ENCODE measurements at places on chromosomes 7 and 10.

GRCh38 chr10:61761825-61762217 lies 99.1 kb downstream of the CABCOCO1 start:
- DNase-seq: no peak

- DNase-seq: no peak
Measured at GRCh38 chr7:30255064-30255769, 29.2 kb upstream of the ZNRF2 start.

GRCh38 chr7:151351967-151352366 lies 10.4 kb downstream of the NUB1 start:
- no peak for DNase-seq

DNA sequence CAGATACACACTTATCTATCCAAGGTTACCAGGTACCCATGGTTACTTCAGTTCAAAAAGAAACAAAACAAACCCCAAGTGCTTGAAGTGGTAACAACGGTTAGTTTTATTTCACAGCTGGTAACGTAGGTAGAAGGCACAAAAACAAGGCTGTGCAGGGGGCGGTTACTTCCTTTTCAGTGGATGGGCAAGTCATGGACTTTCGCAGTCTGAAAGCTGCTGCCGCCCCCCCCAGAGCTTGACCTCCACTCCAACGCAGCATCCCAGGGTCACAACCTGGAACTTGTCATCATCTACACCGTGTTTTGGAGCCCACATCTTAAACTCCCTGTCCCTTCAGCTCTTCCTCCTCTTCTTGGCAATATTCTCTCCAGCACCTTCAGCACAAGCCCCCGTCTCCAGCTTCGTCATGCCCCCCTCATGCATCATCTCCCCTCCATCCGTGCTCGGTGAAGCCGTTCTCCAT lies 181.2 kb upstream of the ITGB1 start:
- DNase-seq: no peak

DNA sequence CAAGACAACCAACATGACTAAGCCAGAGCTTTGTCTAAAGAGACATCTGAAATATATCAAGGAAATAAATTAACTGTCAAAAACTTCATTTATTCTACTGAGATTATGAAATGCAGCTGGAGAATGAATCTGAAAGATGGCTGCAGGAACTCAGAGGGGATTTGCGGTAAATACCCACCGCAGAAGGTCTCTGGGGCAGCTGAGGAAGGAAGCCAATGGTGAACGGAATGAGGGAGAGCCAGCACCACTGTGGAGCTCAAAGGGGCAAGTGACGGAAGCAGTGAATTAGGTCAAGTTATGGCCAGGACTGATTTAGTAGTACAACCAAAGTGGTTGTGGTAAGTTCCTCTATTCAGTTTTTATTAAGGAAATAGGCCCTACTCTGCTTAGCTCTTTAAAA lies 215.3 kb upstream of the GLI3 start:
- DNase-seq: no peak

DNA sequence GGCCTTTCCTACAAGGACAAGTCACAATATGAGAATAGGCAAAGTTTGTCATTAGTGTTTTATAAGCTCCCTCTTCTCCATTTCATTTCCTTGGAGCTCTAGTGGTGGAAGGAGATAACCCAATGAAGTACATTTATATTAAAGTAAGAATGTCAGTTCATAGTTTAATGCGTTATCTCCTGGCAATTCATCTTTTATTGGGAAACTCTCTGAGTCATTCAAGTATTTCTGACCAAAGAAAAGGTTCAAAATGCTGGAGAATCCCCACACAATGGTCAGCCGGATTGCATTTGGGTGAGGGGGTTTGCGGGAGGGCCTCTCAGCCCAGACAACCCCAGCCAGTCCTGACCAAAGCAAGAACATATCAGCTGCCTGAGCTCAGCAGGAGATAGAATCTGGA lies 321.5 kb upstream of the NRP1 start:
- no peak for DNase-seq

GRCh38 chr7:31883761-31884164 lies 186.4 kb downstream of the PDE1C start:
- DNase-seq: no peak

GRCh38 chr10:7193369-7193768 lies 217.5 kb downstream of the SFMBT2 start:
- no peak for DNase-seq

DNA sequence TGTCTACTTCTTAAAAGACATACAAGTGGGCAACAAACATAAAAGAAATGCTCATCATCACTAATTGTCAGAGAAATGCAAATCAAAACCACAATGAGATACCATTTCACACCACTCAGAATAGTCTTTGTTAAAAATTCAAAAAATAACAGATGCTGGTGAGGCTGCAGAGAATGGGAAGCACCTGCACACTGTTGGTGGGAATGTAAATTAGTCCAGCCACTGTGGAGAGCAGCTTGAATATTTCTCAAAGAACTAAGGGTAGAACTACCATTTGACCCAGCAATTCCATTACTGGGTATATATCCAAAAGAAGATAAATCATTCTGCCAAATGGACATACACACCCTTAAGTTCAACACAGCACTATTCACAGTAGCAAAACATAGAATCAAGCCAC lies 61.8 kb upstream of the STEAP1 start:
- DNase-seq: no peak
